ENCODE measurements at places on chromosomes 3 and 15. TPM values are rescaled to one million over a fixed set of nuclear protein-coding genes. Genes with fewer than 3 reads are reported as not detected.

- DNase-seq, result no peak
These were observed 360.2 kb upstream of the ARHGEF26 start for GRCh38 chr3:153760948-153761347.

The CHRM5 gene
- not detected for total RNA-seq

GRCh38 chr3:104206925-104207324 lies 1159.8 kb upstream of the ALCAM start:
- no peak for DNase-seq

GRCh38 chr15:71939981-71940588 lies 129.7 kb downstream of the NR2E3 start:
- DNase-seq, result peak; percentile 49

The ZNF80 gene
- total RNA-seq, result not detected
